Stimulated activated CD8-positive, alpha-beta memory T cell treated with anti-CD3 and anti-CD28 coated beads, Interleukin-4, amount 100 ng/mL, for 24 hours (primary cell): ENCODE measurements at places on chromosomes 5 and 9.

DNA sequence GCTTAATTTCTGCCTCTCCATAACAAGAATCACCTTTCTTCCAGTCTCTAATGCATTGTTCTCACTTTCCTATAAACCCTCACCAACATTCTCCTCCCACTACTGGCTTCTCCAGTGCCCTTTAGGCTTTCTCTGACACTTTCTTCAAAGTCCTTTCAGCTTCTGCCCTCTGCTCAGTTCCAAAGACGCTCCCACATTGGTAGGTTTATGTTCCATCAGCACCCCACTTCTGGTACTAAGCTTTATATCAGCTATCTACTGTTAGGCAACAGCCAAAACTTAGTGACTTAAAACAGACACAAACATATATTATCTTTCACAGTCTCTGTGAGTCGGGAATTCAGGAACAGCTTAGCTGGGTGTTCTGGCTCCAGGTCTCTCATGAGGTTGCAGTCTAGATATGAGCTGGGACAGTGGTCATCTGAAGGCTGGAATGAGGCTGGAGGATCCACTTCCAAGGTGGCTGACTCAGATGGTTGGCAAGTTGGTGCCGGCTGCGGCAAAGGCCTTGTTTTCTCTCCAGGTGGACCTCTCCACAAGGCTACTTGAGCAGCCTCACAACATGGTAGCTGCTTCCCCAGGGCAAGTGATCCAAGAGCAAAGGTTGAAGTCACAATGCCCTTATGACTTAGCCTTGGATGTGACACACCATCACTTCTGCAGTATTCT, 37.4 kb downstream of the BOD1 start:
- no peak for DNase-seq

DNA sequence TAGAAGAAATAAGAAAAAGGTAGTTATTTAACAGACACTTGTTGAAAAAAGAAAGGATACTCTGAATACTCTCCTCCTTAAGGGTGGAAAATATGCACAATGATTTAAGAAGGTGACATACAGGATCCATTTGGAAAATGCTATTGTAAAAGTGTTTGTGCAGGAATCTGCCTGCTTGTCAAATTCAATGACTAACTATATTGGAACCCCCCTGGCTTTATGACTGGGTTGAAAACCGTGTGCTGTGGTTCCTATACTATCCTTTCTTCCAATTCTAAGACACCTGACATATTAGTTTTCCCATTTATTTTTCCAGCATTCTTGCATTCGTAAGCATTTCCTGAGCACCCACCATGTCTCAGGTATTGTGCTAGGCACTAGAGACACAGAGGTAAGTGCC, 220.0 kb downstream of the GLIS3 start:
- no peak for DNase-seq

GRCh38 chr9:109166771-109167601, at the start of gene FRRS1L:
TSS of gene FRRS1L (minus strand) at chr9:109167249. CDS start at chr9:109167138, 111 bp downstream.
- DNase-seq: no peak

- DNase-seq: no peak
Observed at GRCh38 chr5:67998709-67999261, 216.8 kb upstream of the PIK3R1 start.
